ENCODE measurements at places on chromosomes 7 and 10. TPM values are rescaled to one million over a fixed set of nuclear protein-coding genes. Genes with fewer than 3 reads are reported as not detected.

The ZPBP gene
- total RNA-seq: not detected

The AKR1D1 gene
- not detected for total RNA-seq

The PHYHIPL gene
- total RNA-seq: 0.54 TPM

The SPAG6 gene
- total RNA-seq: not detected

The RBP3 gene
- not detected for total RNA-seq

The C10orf90 gene
- 2.7 TPM for total RNA-seq

The FFAR4 gene
- total RNA-seq: 0.31 TPM

The TPST1 gene
- total RNA-seq: 10.1 TPM

Measured in A549 treated with DMSO at 1 μM for 4 hours (cell line).